ENCODE measurements at places on chromosomes 4 and X. TPM values are rescaled to one million over a fixed set of nuclear protein-coding genes. Genes with fewer than 3 reads are reported as not detected.

GRCh38 chr4:10667701-10668326 lies 16.8 kb downstream of the CLNK start:
- no peak for DNase-seq
- no peaks in the 10 kb centered on the region for H3K36me3 ChIP-seq
- H3K4me1 ChIP-seq = no peaks in the 10 kb centered on the region
- no peak overlapping the region for H3K27ac ChIP-seq
- peaks cover under 1% of the 10 kb centered on the region for H3K27me3 ChIP-seq

- H3K4me3 ChIP-seq = no peak overlapping the region
- peaks cover 17% of the 10 kb centered on the region for H3K4me1 ChIP-seq
- DNase-seq = no peak
Measured at GRCh38 chr4:150577796-150578195, 4.2 kb upstream of the MAB21L2 start.

GRCh38 chr4:108473163-108473720 lies 147.1 kb upstream of the RPL34 start:
- no peaks in the 10 kb centered on the region for H3K36me3 ChIP-seq
- H3K27ac ChIP-seq = no peak overlapping the region
- H3K4me3 ChIP-seq = no peak overlapping the region
- H3K27me3 ChIP-seq = no peaks in the 10 kb centered on the region

The XAGE2 gene
- total RNA-seq = not detected

The SLITRK4 gene
- total RNA-seq = 0.08 TPM

DNA sequence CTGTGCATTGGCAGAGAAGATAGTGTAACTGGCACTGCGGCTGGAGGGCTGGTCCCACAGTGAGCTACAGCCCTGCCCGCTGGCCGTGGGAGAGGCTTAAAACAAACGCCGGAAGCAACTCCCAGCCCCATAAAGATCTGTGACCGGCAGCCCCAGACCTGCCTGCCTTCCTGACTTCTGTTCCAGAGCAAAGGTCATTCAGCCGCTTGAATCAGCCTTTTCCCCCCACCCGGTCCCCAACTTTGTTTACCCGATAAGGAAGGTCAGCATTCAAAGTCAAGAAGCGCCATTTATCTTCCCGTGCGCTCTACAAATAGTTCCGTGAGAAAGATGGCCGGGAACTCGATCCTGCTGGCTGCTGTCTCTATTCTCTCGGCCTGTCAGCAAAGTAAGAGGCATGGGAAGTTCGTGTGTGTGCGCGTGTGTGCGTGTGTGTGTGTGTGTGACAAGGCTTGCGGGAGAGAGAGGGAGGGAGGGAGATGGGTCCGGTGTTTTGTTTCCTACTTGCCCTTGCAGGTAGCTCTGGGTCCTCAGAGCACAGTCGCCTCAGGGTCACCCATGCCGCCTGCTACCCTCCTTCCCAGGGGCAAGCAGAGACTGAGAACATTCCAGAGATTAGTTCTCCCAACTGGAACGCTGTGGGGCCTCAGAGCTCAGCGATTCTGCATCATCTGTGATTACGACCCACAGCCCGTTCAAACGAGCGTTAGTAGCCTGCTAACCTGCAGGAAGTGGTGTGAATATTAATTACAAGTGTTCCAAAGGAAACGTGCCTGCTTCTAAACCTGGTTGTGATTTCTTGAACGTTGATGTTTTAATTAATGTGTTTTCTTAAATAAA lies at the start of gene MGST2:
TSS of gene MGST2 (plus strand) at position 130 of the 840 bp plus-strand sequence. CDS start at position 331, 201 bp downstream.
- DNase-seq = peak; percentile 77
- peak within 1 kb of the TSS; percentile 79 for H3K4me3 ChIP-seq
- no peaks in the 10 kb centered on the region for H3K27me3 ChIP-seq
- peak within 1 kb of the TSS; percentile 74 for H3K27ac ChIP-seq
- peaks cover 39% of the 10 kb centered on the region for H3K4me1 ChIP-seq

GRCh38 chrX:44474410-44474809 lies 68.2 kb downstream of the FUNDC1 start:
- H3K27me3 ChIP-seq = no peaks in the 10 kb centered on the region
- no peak overlapping the region for H3K4me3 ChIP-seq
- no peaks in the 10 kb centered on the region for H3K4me1 ChIP-seq
- H3K27ac ChIP-seq = no peak overlapping the region
- no peak for DNase-seq

GRCh38 chr4:111628437-111628836 lies 516.8 kb upstream of the FAM241A start:
- no peaks in the 10 kb centered on the region for H3K27me3 ChIP-seq
- no peaks in the 10 kb centered on the region for H3K36me3 ChIP-seq
- no peak overlapping the region for H3K27ac ChIP-seq

The POF1B gene
- total RNA-seq = 0.75 TPM

The DRP2 gene
- total RNA-seq = under 0.01 TPM

The NALF2 gene
- total RNA-seq = 0.08 TPM

DNA sequence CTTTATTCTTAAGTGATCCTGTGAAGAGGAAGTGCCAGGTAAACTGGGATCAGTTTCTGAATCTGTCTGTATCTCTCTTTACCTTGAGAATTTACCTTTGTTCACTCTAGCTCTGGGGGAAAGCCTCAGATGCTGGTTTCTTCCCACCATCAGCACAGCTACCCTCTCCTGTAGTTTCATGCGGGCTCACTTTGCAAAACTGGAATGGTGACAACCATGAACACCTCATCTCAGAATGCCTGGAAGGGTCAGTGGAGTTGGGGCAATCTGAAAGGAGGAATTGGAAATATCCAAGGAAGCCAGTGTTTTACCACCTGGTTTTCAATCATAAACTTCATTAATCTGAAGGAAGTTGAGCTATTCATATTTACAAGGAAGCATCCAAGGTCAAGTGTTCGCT lies 30.8 kb upstream of the DCX start:
- no peak overlapping the region for H3K27ac ChIP-seq
- no peak overlapping the region for H3K4me3 ChIP-seq
- H3K27me3 ChIP-seq = no peaks in the 10 kb centered on the region
- H3K36me3 ChIP-seq = no peaks in the 10 kb centered on the region
- no peak for DNase-seq

- DNase-seq = no peak
- H3K4me1 ChIP-seq = no peaks in the 10 kb centered on the region
- no peak overlapping the region for H3K4me3 ChIP-seq
- no peaks in the 10 kb centered on the region for H3K36me3 ChIP-seq
- no peak overlapping the region for H3K27ac ChIP-seq
- no peaks in the 10 kb centered on the region for H3K27me3 ChIP-seq
Measured at GRCh38 chrX:78011846-78012245, 42.4 kb upstream of the PGAM4 start.

DNA sequence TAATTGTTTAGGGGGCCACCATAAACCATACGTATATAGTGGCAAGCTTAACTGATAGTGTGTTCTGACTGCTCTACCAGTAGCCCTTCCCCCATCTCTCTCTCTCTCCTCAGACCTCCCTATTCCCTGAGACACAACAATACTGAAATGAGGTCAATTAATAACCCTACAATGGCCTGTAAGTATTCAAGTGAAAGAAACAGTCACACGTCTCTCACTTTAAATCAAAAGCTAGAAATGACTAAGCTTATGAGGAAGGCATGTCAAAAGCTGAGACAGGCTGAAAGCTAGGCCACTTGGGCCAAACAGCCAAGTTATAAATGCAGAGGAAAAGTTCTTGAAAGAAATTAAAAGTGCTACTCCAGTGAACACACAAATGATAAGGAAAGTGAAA lies 78.0 kb downstream of the PRDM5 start:
- no peak for DNase-seq
- H3K27ac ChIP-seq = no peak overlapping the region
- H3K4me1 ChIP-seq = no peaks in the 10 kb centered on the region
- H3K27me3 ChIP-seq = no peaks in the 10 kb centered on the region

GRCh38 chrX:115560978-115561604 lies at the start of gene PLS3:
PLS3 (plus strand) TSS chrX:115561174; CDS start chrX:115610251, 49,077 bp downstream.
- H3K4me3 ChIP-seq = peak within 1 kb of the TSS; percentile 59
- H3K36me3 ChIP-seq = no peaks in the 10 kb centered on the region
- peaks cover 21% of the 10 kb centered on the region for H3K4me1 ChIP-seq
- DNase-seq = peak; percentile 54
- no peaks in the 10 kb centered on the region for H3K27me3 ChIP-seq
- peak within 1 kb of the TSS; percentile 93 for H3K27ac ChIP-seq

DNA sequence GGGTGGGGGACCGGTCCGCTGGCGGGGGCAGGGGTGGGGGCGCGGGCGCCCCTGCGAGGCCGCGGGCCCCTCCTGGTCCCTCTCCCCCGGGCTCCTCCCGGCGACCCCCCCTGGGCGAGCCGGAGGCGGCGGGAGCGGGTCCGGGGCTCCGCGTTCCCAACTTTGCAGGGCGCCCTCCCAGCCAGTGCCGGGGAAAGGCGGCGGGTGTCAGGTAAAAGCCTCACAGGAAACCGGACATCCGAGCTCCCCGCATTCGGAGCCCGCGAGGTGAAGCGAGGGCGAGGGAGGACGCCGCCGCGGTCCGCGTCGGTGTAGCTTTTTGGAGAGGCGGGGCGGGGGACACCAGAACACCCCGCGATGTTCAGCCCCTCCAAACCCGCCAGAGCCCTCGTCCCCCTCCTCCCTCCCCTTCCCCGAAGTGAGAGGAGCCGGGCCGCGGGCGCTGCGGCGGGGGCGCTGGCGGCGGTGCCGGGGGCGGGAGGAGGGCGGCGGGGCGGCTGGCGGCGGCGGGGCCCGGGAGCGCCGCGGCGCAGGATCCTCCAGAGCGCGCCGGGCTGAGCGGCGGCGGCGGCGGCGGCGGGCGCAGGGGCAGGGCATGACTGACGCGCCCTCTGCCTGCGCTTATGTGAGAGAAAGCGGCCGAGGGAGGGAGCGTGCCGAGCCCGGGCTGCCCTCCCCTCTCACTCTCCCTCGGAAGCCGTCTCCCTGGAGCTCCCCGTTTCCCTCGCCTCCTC lies at the start of gene VEGFC:
TSS of gene VEGFC (minus strand) at position 597 of the 734 bp plus-strand sequence. CDS start 611 bp downstream, outside the sequence.
- H3K4me1 ChIP-seq = peaks cover 8% of the 10 kb centered on the region
- no peak for DNase-seq
- H3K4me3 ChIP-seq = peak within 1 kb of the TSS; percentile 74
- H3K36me3 ChIP-seq = no peaks in the 10 kb centered on the region

DNA sequence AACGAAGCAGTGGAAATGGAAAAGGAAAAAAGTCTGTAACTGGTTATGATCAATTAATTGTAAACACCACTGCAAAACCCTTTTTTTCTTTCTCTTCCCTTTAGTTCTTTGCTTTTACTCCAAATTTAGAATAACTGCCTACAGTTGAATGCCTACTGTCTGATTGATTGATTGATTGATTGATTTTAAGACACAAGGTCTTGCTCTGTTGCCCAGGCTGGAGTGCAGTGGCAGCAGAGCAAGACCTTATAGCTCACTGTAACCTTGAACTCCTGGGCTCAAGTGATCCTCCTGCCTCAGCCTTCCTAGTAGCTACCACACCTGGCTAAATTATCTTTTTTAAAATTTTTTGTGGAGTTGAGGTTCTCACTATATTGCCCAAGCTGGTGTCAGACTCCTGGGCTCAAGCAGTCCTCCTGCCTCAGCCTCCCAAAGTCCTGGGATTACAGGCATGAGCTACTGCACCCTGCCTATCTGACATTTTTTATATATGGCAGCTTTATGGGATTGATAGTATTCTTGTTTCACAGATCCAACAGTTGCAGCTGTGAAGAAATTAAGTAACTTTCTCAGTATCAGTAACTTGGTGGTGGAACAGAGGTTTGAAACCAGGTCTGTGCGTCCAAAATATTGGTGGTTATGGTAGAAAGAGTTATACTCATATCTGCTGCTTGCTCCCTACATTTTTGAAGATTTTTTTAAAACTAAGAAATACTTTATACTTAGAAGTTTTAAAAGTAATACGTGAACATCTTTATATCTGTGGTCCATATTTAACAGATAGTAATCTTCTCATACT lies 12.4 kb downstream of the UBE2K start:
- H3K4me1 ChIP-seq = peaks cover 15% of the 10 kb centered on the region
- no peak overlapping the region for H3K4me3 ChIP-seq
- no peak for DNase-seq

The NOX1 gene
- not detected for total RNA-seq

The MAGED4 gene
- total RNA-seq = 0.25 TPM

The PTPN13 gene
- total RNA-seq = 1.9 TPM

DNA sequence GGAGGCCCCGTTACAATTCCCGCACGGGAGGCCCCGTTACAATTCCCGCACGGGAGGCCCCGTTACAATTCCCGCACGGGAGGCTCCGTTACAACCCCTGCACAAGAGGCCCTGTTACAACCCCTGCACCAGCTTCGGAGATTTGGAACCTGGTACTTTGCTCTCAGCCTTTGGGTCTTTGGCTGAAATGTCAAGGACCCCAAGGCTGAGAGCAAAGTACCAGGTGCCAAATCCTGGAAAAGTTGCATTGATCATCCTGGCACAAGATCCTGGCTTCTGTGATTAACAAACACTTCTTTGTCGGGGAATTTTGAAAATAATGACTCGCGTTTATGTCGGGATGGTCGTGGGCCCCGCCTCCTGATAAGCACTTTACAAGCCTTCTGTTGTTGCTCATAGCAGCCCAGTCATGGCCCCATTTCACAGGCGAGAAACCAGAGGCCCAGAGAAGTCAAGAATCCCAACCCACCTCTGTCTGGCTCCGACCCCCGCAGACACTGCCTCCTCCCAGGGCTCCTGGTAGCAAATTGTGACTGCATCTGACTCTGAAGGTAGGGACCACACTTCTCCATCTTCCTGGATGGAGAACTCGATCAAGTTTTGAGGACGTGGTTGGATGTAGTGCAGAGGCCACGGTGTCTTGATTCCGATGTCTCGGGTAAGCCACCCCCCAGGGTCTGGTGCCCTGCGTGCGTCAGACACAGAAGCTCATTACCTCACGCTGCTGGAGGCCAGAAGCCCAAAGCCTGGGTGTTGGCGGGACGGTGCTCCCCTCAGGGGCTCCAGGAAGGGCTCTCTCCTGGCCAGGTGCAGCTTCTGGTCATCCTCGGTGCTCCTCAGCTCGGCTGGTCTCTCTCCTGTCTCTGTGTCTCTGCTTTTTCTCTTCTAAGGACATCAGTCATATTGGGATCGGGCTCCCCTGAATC lies 60.3 kb downstream of the ADRA2C start:
- no peak for DNase-seq
- peaks cover 46% of the 10 kb centered on the region for H3K4me1 ChIP-seq
- no peaks in the 10 kb centered on the region for H3K27me3 ChIP-seq
- no peaks in the 10 kb centered on the region for H3K36me3 ChIP-seq

GRCh38 chr4:42736527-42737195 lies 79.8 kb upstream of the ATP8A1 start:
- no peaks in the 10 kb centered on the region for H3K36me3 ChIP-seq
- no peaks in the 10 kb centered on the region for H3K4me1 ChIP-seq

GRCh38 chr4:121734571-121734970 lies 30.4 kb downstream of the SMIM43 start:
- no peak overlapping the region for H3K4me3 ChIP-seq
- H3K4me1 ChIP-seq = peaks cover 5% of the 10 kb centered on the region
- no peaks in the 10 kb centered on the region for H3K27me3 ChIP-seq
- H3K27ac ChIP-seq = no peak overlapping the region
- no peaks in the 10 kb centered on the region for H3K36me3 ChIP-seq
- DNase-seq = no peak

GRCh38 chr4:103415801-103416200 lies 217.7 kb upstream of the CENPE start:
- no peaks in the 10 kb centered on the region for H3K4me1 ChIP-seq
- no peak overlapping the region for H3K4me3 ChIP-seq
- DNase-seq = no peak
- no peak overlapping the region for H3K27ac ChIP-seq
- H3K27me3 ChIP-seq = no peaks in the 10 kb centered on the region

DNA sequence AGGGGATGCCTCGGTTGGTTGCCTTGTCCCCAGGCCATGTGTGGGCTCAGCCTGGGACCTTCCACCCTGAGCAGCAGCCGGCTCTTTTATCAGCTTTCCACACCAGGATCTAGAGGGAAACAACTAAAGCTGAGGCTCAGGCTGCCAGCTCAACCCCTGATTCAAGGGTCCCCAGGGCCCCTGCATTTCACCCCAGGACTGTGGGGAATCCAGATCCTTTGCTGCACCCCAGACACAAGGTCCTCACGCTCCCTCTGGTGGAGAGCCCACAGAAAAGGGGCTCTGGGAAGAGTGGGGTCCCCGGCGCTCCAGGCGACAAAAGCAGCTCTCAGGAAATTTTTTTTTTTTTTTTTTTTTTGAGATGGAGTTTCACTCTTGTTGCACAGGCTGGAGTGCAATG lies 64.3 kb downstream of the ZFYVE28 start:
- no peak for DNase-seq
- no peaks in the 10 kb centered on the region for H3K27me3 ChIP-seq

The OPRPN gene
- not detected for total RNA-seq
